ENCODE measurements at places on chromosomes 6 and 20.

- no peak for DNase-seq
These were observed 209.0 kb downstream of the LRFN2 start for GRCh38 chr6:40378071-40378724.

- DNase-seq = peak; percentile 18
These were observed 90.5 kb downstream of the GRM4 start for GRCh38 chr6:34055223-34055933.

- no peak for DNase-seq
These were observed 38.9 kb downstream of the BICRAL start for GRCh38 chr6:42820512-42821340.

DNA sequence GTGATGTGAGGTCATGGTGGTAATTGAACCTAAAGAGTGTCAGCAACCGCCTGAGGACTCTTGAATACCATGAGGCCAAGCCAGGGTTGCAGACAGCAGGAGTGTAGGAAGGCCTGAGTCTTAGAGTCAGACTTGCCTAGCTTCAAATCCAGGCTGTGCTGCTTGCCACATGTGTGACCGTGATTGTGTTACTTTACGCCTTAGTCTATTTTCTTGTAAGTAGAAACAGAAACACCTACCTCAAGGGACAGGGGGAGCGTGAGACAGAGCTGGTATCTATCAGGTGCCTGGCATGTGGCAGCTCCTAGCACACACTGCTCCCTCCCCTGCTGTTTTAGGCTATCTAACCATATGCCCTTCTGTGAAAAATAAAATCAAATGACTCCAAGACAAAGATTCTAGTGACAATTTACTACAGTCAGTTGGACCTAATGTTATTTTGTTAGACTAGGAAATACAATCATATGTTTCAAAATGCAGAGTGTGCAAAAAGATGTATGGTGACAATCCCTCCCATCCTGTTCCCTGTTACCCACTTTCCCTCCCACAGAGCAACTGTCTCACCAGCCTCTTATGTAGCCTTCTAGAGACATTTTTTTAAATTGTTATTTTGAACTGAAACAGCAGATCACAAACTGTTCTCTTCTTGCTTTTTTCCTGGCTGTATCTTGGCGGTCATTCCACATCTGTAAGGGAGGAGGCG, 21.7 kb downstream of the TAF8 start:
- DNase-seq = no peak

- no peak for DNase-seq
These were observed 233.6 kb downstream of the TTLL2 start for GRCh38 chr6:167558246-167559177.

DNA sequence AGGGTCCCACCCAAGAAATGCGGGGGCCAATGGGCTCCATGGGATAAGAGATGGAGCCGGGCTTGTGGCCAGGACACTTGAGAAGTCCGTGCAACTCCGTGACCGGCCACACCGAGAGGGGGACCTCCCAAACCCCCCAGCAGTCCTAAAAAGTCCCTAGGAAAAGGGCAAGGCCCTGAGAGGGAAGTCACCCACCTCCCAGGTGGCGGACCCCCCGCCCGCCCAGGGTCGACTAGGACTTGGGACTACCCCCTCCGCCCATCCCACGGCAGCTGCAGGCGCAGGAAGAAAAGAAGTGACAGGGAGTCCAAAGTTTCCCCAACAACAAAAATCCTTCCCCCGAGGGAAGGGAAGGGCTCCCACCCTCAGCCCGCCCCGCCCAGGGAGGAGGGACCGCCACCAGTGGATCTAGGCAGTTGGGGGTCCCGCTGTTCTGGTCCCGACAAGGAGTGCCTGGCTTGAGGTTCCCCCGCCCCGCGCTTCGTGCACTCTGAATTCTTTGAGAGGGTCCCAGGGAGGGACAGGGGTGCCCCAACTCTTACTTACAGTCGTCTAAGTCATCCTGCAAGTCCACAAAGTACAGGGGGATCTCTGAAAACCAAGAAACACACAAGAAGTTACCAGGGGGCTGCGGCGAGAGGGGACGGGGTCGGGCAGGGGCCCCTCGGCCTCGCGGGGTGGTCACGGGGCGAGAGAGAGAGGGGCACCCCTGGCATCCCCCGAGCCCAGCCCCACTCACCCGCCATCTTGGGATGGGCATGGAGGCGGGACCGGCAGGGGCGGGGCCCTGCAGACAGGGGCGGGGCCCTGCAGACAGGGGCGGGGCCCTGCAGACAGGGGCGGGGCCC, 611 bp upstream of the RAB22A start:
- DNase-seq = no peak

DNA sequence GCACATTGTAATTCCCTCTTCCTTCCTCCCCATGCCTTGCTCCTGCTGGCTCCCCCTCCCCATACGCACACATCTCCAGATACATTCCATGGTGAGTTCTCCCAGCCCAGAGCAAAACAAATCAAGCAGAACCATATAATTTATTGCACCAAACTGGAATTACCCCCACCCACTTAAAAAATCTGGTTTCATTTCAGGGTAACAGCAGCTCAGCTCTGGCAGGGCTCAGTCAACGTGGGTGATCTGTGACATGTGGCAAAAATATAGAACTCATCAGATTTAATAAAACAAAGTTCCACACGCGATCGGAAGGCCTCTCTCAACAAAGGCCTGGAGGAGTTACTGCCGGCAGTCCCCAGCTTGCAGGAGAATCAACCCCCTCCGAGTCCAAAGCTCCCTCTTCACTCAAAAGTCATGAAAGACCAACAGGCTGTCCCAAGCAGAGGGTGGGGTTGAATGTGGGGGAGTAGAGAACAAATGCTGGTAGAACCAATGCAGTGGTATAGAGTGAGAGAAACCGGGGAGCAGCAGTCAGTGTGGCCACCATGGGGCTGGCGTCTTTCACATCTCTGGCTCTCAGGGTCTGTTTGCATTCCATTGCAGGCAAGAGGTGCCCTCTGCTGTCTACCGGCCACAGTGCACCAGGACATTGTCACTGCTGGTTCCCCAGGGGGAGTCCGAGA, 323.3 kb upstream of the NT5E start:
- DNase-seq = no peak

DNA sequence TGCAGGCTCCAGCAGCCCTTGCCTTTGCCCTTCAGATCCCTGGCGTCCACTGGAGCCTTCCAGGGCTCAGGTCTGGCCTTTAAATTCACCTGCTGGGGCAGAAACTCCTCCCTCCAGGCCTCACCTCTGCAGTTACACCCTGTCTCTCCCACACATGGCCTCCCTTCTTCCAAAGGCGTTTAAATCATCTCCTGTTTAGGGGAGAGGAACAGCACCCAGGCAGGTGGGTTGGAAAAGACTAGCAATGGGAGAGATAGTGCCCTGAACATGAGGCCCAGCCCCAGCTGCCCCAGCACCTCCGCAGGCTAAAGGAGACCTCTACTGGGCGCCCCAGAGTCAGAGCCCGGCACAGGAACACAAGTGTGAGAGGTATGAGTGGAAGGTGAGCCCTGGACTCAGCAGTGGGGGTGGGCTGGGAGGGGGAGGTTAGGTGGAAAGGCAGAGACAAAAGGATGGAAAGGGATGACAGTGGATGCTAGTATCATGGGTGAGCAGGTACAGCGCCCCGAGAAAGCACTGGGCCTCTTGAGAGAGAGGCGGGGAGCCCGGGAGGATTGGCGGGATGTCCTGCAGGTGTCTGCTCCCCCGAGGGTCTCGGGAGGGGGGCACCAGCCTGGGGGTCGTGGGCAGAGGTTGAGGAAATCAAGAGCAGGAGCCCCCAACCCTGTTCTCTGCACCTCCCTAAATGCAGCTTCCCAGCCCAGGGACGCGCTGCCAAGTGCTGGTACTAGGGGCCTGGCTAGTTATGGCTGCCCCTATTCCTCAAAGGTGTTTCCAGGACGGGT, at the start of gene CST9:
TSS of gene CST9 (minus strand) at position 51 of the 785 bp plus-strand sequence. CDS start 53 bp downstream, outside the sequence.
- no peak for DNase-seq

DNA sequence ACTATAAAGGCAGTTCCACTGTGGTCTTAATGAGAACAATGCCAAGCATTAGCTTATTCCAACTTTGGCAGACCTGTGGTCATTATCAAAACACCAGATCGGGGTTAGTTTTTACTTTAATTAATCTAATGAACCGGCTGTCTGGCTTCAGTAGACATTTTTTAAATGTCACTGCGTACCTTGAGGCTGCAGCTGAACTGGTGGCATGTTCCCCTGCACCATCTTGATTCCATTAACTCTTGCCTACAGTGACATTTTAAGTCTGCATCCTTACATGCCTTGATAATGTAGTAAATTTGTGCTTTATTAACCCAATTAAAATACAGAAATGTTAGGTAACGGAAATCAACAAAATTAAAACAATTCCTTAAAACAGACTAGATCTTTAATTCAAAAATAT, 127.0 kb downstream of the KIF16B start:
- no peak for DNase-seq

DNA sequence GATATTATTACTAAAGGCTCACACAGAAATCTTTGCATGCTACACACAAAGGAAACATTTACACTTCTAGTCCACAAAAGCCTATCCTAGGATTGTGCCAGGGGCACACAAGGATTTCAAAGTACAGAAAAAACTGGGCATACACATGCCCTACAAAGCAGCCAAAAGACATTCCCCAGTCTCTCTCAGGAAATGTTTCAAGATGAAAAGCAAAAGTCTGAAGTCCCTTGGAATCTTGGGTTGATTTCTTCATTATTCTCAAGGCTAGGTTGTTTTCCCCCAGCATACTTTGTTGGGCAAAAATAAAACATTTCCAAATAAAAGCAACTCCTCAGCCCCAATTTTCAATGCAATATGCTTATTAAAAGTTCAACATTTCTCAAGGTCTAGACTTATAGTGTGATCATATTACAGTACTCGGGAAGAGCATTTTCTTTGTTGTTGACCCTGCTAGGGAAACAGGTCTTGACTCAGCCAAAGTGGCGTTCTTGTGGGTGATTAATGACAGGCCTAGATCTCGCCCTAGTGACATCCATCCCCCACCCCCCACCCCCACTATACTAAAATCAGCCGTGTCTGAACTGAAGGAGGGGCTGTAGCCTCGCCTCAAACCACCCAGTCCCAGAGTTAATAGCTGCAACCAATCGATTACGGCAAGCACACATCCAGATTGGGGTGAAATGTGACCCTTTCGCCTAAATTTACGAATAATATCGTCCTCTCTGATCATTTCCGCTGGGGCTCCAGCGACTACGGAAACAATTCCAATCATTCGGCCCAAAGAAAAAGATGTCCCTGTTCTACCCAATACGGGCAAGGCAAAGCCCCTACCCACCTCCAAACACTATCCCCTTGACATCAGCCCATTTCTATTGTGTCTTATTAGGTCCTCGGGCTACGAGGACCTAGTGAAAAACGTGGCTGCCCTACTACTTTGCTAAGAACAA, 1.4 kb downstream of the AKIRIN2 start:
- no peak for DNase-seq

GRCh38 chr6:136728976-136729515, 63.2 kb downstream of the MAP3K5 start:
- no peak for DNase-seq

DNA sequence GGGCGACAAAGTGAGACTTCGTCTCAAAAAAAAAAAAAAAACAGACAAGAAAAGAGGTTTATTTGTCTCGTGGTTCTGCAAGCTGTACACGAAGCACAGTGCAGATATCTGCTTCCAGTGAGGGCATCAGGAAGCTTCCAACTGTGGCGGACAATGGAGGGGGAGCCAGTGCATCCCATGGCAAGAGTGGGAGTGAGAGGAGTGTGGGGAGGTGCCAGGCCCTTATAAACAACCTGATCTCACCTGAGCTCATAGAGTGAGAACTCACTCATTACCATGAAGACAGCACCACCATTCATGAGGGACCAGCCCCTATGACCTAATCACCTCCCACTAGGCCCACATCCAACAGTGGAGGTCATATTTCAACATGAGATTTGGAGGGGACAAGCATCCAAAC, 19.5 kb downstream of the RBM24 start:
- DNase-seq = no peak

DNA sequence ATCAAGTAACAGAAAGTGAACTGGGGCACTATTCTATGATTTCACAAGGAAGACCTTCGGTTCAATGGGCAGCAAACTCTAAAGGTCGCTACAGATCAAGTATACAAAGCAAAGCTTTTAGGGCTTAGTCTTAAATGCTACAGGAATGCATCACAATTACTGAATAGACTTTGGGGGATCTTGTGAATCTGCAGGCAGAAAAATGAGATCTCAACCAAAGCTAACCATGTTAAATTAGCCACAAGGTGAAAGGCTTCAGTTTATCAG, 98.0 kb upstream of the TMEM30A start:
- DNase-seq = no peak

DNA sequence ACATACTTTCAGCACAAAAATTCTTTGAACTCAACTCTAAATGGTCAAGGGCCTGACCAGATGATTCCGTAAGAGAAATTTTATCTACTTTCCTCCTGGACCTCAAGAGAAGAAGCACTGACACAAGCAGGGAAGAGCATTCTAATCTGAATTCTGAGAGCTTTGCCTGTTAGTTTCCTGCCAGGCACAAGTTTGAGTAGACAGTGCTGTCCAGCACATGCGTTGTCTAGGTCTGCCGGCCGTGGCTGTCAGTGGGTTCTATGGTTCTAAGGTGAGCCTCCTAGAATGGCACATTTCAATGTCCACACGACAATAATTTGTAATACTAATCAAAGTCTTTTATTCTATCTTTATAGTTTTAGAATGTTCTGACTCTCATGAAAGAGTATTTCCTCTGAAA, 91.9 kb downstream of the RFPL4B start:
- no peak for DNase-seq

GRCh38 chr20:57243480-57244220, 22.8 kb downstream of the BMP7 start:
- DNase-seq = no peak

- no peak for DNase-seq
These were observed 119.2 kb downstream of the ANKRD60 start for GRCh38 chr20:58109126-58109880.

- no peak for DNase-seq
These were observed 39.8 kb downstream of the GNAS-AS1 start for GRCh38 chr20:58810879-58811250.

DNA sequence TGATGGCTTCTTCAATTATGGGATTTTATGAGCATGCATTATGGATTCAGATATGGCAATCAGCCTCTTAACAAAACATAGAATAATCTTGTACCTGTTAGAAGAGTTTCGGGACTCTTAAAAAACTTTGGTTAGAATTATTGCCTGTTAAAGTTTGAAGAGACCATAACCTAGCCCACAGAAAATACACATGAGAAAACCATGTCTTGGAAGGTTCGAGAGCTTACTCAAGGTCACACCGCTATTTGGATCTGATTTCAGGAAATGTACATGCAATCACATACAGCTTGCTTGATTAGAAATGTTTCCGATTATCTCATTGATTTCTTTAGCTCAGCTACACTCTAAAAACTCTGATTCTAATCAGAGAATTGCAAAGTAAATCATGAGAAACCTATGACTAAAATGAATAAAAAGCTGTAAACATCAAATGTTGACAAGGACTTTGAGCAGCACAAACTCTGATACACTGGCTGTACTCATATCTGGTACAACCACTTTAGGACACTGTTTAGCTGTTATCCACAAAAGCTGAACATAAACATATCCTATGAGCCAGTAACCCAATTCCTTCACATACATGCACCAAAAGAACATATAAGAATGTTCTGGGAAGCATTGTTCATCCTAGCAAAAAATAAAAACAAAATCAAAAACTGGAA, 16.3 kb downstream of the STX7 start:
- DNase-seq = no peak

Data from stimulated activated CD4-positive, alpha-beta T cell treated with anti-CD3 and anti-CD28 coated beads, Interleukin-1b, Interleukin-23, amount 100 ng/mL, for 1 hour (primary cell).